ENCODE measurements at places on chromosomes 4 and X. TPM values are rescaled to one million over a fixed set of nuclear protein-coding genes. Genes with fewer than 3 reads are reported as not detected.

DNA sequence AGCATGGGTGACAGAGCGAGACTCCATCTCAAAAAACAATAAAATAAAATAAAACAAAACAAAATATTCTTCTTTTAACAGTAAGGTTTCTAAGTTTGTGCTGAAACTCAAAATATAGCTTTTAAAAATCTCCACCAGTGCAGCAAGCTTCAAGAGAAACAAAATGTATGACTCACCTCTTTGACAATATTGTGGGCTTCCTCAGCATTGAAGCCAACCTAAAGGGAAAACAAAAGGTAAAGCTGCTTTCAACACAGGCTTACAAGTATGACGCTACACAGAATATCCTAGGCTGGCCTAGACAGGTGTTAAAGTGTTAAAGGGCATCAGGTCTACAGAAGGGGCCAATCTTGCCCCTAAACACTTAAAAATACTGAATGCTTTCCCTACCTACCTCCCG, 1.2 kb downstream of the DYNLT3 start:
- no peak for DNase-seq

DNA sequence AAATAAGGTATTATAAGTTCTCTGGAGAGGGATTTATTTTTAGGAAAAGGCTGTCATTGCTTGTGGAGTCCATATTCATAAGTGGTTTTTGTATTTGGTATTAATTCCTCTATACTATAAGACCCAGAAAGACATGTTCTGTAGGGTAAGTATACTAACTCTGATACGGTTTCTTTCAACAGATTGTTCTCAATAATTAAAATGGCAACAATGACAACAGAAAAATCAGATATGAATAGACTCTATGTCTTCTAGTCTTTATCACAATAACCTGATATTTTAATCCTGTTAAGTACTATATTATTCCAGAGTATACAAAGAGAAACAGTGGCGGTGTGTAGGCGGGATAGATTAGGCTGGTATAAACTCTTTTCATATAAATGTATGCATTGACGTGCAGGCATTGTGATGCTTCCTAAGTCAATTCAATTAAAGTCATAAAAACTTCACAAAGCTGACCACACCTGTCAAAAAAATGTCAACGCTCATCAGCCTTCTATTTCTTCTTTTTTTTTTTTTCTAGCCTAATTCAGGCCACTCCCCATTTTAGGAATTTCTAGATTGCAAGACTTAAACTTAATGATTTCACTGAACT, 150.4 kb downstream of the TRIML1 start:
- DNase-seq: no peak

Gene ADAMTS3
- 0.94 TPM for total RNA-seq

- no peak for DNase-seq
Observed at GRCh38 chrX:105865709-105866108, 43.4 kb downstream of the NRK start.

Data from ureter (tissue), 1 donor.